DMS79 treated with DMSO at 0.1 percent for 48 hours (cell line): ENCODE measurements at places on chromosomes 7 and 10.

DNA sequence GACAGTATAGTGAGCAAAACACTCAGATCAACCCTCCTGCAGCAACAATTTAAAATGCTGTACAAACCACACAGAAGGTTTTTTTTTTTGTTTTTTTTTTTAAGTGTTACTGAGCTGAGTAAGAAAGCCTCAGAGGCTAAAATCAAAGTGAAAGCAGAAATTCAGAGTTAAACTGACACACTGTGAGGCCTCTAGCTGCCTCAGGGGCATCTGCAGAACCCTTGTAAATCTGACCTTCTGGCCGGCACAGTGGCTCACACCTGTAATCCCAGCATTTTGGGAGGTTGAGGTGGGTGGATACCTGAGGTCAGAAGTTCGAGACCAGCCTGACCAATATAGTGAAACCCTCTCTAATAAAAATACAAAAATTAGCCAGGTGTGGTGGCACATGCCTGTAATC lies 7.4 kb upstream of the GNA12 start:
- no peak for DNase-seq

GRCh38 chr10:122463466-122464249 lies 2.3 kb downstream of the HTRA1 start:
- no peak for DNase-seq

DNA sequence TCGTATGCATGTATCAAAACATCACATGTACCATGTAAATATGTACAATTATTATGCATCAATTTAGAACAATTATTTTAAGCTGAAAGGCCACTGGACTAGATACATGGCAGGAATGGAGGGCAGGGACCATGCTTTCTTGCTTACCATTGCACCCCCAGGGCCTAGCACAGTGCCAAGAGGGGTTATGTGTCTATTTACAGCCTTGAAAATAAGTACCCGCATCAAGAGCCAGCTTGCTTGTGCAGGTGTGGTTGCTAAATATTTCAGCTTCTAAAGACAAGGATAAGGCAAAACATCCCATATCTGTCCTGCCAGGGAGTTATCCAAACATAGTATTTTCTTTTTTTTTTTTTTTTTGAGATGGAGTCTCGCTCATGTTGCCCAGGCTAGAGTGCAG lies 14.7 kb upstream of the OAT start:
- no peak for DNase-seq

- no peak for DNase-seq
Observed at GRCh38 chr7:16460789-16461493, 4.6 kb downstream of the SOSTDC1 start.

GRCh38 chr10:69060127-69060798 lies 27.6 kb upstream of the SRGN start:
- no peak for DNase-seq

- no peak for DNase-seq
Observed at GRCh38 chr7:19533266-19533665, 175.6 kb downstream of the POLR1F start.

- no peak for DNase-seq
Observed at GRCh38 chr7:37385787-37386186, 62.9 kb downstream of the ELMO1 start.

DNA sequence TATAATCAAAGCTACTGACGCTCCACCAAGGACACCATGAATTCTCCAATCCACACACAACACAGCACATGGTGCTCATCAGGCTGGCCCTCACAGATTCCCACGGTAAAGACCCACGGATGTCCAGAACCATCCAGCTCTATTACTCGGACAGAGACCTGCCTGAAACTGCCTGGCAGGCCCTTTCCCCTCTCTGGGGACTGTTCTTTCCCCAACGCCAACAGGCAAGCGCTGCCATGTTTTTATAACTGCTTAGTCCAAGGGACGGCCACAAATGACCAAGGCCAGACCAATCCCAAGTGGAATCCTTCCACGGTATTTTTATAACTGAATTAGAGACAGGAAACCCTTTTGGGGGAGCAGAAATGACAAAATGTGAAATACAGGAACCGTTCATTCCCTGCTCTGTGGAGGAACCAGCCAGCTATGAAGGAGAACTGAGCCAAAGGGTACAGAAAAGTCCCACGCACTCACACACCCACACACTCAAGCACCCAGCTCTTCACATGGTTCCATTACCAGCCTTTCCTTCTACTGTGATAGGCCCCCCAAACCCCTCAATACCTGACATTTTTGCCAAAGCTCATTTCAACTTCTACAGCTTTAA lies 4.1 kb downstream of the PIP4K2A start:
- no peak for DNase-seq

GRCh38 chr10:129958148-129958628 lies 5.9 kb downstream of the EBF3 start:
- DNase-seq: peak; percentile 45

GRCh38 chr10:60728056-60728455 lies 50.2 kb upstream of the CDK1 start:
- no peak for DNase-seq

DNA sequence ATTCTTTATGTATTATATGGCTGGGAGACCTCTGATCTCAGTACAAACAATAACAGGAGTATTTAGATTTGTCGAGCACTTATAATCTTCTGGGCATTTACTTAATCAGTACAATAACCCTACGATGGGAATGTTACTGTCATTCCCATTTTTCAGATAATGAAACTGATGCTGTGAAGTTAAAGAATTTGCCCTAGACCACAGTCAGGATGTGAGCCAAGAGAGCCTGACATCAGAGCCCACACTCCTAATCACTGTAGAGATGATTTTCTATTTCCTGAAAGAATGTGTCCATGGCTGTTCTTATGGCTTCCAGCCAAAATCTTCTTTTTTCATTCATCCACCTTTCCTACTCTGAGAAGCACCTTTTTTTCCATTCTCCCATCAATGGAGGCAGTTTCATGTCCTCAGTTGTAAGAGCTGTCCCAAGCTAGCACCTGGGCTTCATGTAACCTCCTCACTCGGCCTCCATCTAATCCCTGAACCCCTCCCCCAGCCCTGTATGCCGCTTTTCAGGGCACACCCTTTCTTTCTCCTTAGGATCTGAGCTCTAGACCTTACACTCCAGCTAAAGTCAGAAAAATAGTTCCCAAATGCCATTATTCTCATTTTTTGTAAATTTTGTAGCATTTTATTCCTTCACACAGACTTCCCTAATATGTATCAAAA lies 12.2 kb upstream of the CAV1 start:
- no peak for DNase-seq

- peak; percentile 38 for DNase-seq
Observed at GRCh38 chr7:101518336-101518735, 110.8 kb downstream of the MYL10 start.

- DNase-seq: no peak
Observed at GRCh38 chr10:76626386-76626785, 1011.2 kb downstream of the KCNMA1 start.

GRCh38 chr10:117565068-117565467 lies 22.5 kb downstream of the EMX2 start:
- no peak for DNase-seq

GRCh38 chr10:133260895-133261725 lies 15.6 kb downstream of the ADAM8 start:
- no peak for DNase-seq
